ENCODE measurements at places on chromosomes 11 and 22. TPM values are rescaled to one million over a fixed set of nuclear protein-coding genes. Genes with fewer than 3 reads are reported as not detected.

Gene C1QTNF5
- 33.3 TPM for total RNA-seq

DNA sequence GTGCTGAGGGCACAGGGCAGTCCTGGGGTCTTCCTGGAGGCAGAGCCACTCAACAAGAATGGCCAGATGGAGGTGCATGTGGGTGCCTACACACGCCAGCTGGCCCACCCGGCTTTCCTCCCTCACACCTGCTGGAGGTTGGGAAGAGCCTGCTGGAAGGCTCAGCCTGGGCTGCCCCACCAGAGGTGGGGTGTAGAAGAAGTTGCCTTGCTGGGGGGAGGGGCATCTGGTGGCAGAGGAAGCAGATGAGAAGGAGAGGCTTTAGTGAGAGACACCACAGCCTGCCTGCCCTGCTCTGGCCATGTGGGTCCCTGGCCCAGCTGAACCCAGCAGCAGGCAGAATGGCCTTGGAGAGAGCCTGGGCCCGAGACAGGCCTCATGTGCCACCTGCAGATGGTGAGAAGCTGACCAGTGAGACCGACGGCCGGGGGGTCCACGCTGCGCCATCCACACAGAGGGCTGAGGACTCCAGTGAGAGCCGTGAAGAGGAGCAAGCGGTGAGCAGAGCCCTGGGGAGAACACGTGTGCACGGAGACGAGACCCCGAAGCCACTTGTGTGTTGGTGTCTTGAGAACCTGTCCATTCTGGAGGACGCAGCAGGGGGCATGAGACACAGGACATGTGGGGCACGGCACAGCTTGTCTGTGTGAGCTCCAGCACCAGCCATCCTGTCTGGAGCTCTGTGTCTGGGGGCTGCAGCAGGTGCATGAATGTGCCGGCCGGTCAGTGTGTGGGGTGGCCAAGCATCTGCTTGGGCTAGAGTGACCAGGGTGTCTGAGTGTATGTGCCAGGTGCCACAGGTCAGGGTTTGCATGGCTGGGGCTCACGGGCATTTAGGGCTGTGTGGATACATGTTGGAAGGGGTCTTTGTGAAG lies 2.7 kb downstream of the B4GALNT4 start:
- H3K27ac ChIP-seq, result no peak overlapping the region
- no peaks in the 10 kb centered on the region for H3K36me3 ChIP-seq
- H3K4me3 ChIP-seq, result no peak overlapping the region
- peak; percentile 72 for DNase-seq
- H3K27me3 ChIP-seq, result peaks cover 17% of the 10 kb centered on the region

GRCh38 chr22:37431366-37431765 lies 4.1 kb upstream of the ELFN2 start:
- DNase-seq, result no peak
- H3K36me3 ChIP-seq, result no peaks in the 10 kb centered on the region
- no peak overlapping the region for H3K4me3 ChIP-seq
- H3K4me1 ChIP-seq, result peaks cover 15% of the 10 kb centered on the region
- H3K27ac ChIP-seq, result no peak overlapping the region

GRCh38 chr22:39915295-39915726 lies 14.4 kb downstream of the GRAP2 start:
- H3K27me3 ChIP-seq, result peaks cover 15% of the 10 kb centered on the region
- peaks cover 5% of the 10 kb centered on the region for H3K4me1 ChIP-seq
- no peak overlapping the region for H3K4me3 ChIP-seq
- H3K36me3 ChIP-seq, result no peaks in the 10 kb centered on the region

GRCh38 chr11:68010090-68011041 lies at the start of gene ALDH3B1:
TSS of gene ALDH3B1 (plus strand) at chr11:68010327. CDS start at chr11:68015298, 4,971 bp downstream.
- H3K4me3 ChIP-seq, result peak within 1 kb of the TSS; percentile 34
- peak within 1 kb of the TSS; percentile 93 for H3K27ac ChIP-seq
- no peaks in the 10 kb centered on the region for H3K36me3 ChIP-seq
- peak; percentile 79 for DNase-seq
- peaks cover 77% of the 10 kb centered on the region for H3K4me1 ChIP-seq

Gene SCO2
- 3.1 TPM for total RNA-seq

DNA sequence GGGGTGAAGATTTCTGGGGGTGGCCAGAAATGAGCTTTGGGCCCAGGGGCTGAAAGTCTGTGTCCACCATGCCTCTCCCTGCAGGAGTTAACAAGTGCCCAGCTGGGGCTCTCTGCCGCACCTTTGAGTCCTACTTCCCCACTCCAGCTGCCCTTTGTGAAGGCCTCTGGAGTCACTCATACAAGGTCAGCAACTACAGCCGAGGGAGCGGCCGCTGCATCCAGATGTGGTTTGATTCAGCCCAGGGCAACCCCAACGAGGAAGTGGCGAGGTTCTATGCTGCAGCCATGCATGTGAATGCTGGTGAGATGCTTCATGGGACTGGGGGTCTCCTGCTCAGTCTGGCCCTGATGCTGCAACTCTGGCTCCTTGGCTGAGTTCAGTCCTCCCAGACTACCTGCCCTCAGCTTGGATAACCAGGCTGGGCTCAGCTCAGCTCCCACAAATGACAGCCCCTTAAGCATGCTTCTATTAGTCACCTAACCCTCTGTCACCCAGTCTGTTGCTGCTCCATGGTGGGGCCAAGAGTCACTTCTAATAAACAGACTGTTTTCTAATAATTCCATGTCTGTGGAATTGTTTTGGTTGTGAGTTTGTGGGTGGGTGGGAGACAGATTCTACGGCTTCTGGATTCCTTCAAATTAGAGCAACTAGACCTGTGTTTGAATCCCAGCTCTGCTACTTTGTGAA lies 3.0 kb upstream of the INPPL1 start:
- H3K27ac ChIP-seq, result no peak overlapping the region
- H3K4me3 ChIP-seq, result no peak overlapping the region
- H3K36me3 ChIP-seq, result peaks cover 3% of the 10 kb centered on the region

Gene C11orf86
- total RNA-seq, result not detected

Gene SCUBE1
- 5.0 TPM for total RNA-seq

Gene AMOTL1
- 52.0 TPM for total RNA-seq

DNA sequence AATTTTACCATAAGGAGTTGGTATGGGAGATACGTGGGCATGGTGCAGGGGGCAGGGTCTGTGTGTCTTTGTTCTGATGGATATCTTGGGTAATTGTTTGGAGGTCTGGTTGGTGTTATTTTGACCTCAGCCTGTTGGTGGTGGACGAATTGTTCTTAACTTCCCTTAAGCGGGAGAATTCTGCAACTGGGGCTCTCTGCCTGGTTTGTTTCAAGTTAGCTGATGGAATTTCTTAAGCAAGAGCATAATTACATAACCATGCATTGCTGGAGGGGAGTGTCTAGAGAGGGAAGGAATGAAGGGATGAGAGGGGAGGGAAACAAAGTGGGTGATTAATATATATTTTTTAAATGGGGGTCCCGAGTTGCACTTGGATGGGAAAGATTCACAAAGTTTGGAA lies 908.5 kb upstream of the RAG2 start:
- no peak overlapping the region for H3K27ac ChIP-seq
- no peak overlapping the region for H3K4me3 ChIP-seq
- no peaks in the 10 kb centered on the region for H3K4me1 ChIP-seq
- no peak for DNase-seq
- H3K27me3 ChIP-seq, result no peaks in the 10 kb centered on the region
- no peaks in the 10 kb centered on the region for H3K36me3 ChIP-seq

DNA sequence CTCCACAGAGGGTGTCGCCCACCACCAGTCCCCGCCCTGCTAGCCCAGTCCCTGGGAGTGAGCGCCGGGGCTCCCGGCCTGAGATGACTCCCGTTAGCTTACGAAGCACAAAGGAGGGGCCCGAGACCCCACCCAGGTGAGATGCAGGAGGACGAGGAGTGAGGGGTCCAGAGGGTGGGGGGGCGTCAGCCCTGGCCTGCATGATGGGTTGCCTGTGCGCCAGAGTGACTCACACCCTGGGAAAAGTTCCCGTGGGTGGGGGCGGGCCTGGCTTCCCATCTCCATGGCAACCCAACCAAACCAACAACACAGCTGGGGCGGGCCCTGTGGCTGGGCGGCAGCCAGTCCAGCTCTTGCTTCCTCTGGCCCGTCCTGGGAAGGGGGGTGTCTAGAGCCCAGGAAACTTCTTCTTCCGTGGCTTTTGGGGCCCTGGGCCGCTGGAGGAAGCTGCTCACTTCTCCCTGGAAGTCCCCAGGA lies 4.5 kb downstream of the GAS2L1 start:
- H3K4me1 ChIP-seq, result peaks cover 95% of the 10 kb centered on the region
- peak; percentile 88 for DNase-seq
- peaks cover 28% of the 10 kb centered on the region for H3K27me3 ChIP-seq
- H3K36me3 ChIP-seq, result peaks cover 11% of the 10 kb centered on the region

DNA sequence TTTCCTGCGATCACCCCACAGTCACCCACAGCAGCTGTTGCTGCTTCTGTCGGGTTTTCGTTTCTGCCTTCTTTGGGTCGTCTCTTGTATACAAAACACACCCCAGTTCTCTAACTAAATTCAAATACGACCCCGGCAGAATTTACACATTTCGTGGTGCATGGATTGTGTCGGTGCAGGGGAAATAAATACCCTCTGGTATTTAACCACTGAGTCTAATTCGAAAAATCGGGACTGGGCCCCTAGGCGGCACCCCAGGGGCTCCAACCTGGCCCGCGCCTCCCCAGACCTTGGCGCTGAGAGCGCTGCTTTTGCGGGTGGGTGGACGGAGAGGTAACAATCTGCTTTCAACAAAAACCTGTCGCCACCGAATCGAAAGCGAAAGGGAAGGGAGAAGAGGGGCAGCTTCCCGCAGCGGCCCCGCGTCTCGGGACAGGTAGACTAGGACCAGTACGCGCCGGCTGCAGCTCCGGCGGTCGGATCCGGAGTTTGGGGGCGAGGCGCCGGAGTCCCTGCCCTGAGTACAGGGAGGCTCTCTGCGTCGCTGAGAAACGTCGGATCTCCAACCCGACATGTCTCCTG lies 4.4 kb downstream of the ALX4 start:
- peaks cover 6% of the 10 kb centered on the region for H3K4me1 ChIP-seq
- no peak overlapping the region for H3K27ac ChIP-seq
- H3K4me3 ChIP-seq, result peak overlapping the region; percentile 59
- peaks cover 100% of the 10 kb centered on the region for H3K27me3 ChIP-seq
- DNase-seq, result no peak
- no peaks in the 10 kb centered on the region for H3K36me3 ChIP-seq

GRCh38 chr11:113141010-113141409 lies 173.4 kb upstream of the TTC12 start:
- no peaks in the 10 kb centered on the region for H3K36me3 ChIP-seq
- no peak for DNase-seq
- no peaks in the 10 kb centered on the region for H3K4me1 ChIP-seq

DNA sequence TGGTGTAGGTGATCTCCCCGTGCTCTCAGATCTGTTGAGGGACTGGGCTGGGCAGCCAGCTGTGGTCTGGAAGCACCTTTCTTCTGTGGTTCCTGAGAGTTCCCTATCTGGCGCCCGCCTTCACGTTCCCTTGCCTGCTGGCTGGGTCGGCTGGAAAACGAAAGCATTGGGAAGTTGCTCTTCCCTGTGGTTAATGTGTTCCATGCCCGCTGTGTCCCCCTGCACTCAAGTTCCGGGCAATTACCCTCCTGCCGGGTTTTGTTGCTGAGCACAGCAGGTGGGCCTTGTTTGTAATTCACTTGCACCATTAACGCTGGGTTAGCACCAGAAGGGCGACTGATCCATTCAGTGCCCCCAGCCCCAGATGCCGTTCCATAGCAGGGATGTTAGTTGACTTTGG lies 134.1 kb downstream of the GRIK4 start:
- no peaks in the 10 kb centered on the region for H3K36me3 ChIP-seq
- no peak overlapping the region for H3K4me3 ChIP-seq
- no peak overlapping the region for H3K27ac ChIP-seq

GRCh38 chr11:130999086-130999485 lies 82.8 kb upstream of the SNX19 start:
- H3K27me3 ChIP-seq, result no peaks in the 10 kb centered on the region
- H3K4me1 ChIP-seq, result peaks cover 10% of the 10 kb centered on the region
- H3K4me3 ChIP-seq, result no peak overlapping the region
- peak overlapping the region; percentile 5 for H3K27ac ChIP-seq

- H3K36me3 ChIP-seq, result no peaks in the 10 kb centered on the region
- H3K4me1 ChIP-seq, result peaks cover 20% of the 10 kb centered on the region
- H3K27me3 ChIP-seq, result no peaks in the 10 kb centered on the region
- DNase-seq, result no peak
Observed at GRCh38 chr22:19844377-19845053, 10.2 kb downstream of the GNB1L start.

DNA sequence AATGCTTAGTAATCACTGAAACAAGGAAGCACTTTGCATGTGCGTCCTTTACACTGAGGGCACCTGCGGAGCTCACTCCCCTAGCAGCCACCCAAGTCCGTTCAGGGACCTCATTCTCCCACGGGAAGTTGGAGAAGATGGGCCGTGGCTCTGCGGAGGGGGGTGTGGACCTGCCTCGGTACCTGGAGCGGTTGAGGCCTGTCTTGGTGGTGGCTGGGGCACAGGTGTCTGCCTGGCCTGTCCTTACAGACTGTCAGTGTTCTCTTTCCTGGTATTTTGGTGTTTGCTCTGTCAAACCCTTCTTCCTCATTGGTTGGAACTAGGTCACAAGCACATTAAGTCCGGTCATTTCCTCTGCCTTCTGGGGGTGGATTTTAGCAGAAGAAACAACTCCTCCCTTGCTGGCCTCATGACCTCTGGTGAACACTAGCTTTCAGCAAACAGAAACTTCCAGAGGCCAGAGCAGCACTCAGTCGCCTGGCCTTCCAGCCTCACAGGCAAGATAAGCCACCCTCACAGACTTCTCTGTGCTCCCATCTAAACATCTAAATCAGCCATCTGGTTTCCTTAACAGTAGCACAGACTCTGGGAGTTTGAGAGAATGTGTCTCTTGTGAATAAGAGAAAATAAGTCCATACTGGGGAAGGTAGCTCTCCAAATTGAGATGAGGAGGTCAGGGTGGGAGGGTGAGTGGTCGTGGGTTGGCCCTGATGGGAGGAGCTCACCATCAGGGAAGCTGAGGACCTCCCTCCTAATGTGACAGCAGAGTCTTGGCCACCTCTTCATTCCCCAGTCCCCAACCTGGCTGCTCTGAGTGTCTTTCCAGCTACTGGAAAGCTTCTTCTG lies 8.6 kb downstream of the SNAP29 start:
- no peaks in the 10 kb centered on the region for H3K27me3 ChIP-seq
- H3K4me1 ChIP-seq, result peaks cover 53% of the 10 kb centered on the region
- no peak for DNase-seq
- H3K36me3 ChIP-seq, result peaks cover 53% of the 10 kb centered on the region
- H3K4me3 ChIP-seq, result no peak overlapping the region

DNA sequence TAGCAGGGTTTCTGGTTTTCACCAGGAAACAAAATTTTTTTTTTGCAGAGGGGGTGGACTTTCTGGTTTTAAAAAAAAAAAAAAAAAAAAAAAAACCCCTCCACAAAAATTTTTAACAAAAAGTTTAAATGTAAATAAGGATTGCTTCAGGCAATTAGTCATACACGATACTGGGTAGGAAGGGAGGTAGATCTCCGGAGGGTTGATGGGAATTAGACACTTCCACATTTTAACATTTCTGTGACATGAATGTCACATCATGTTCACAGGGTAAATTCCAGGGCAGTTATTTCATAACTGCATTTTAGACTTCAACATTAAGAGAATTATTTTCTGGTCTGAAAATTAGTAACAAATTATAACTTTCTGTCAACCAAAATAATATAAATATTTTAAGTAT lies 15.9 kb downstream of the NUP98 start:
- H3K4me3 ChIP-seq, result no peak overlapping the region
- H3K27me3 ChIP-seq, result no peaks in the 10 kb centered on the region
- no peaks in the 10 kb centered on the region for H3K36me3 ChIP-seq
- H3K4me1 ChIP-seq, result peaks cover 8% of the 10 kb centered on the region
- DNase-seq, result no peak
- no peak overlapping the region for H3K27ac ChIP-seq

- peak; percentile 82 for DNase-seq
- H3K27me3 ChIP-seq, result no peaks in the 10 kb centered on the region
- H3K4me1 ChIP-seq, result peaks cover 5% of the 10 kb centered on the region
- no peaks in the 10 kb centered on the region for H3K36me3 ChIP-seq
- no peak overlapping the region for H3K4me3 ChIP-seq
Observed at GRCh38 chr11:34585735-34586487, 35.0 kb upstream of the EHF start.

GRCh38 chr11:47659276-47659675 lies 16.9 kb upstream of the MTCH2 start:
- no peak overlapping the region for H3K4me3 ChIP-seq
- H3K36me3 ChIP-seq, result no peaks in the 10 kb centered on the region
- H3K27me3 ChIP-seq, result no peaks in the 10 kb centered on the region
- H3K27ac ChIP-seq, result no peak overlapping the region

Gene OR51B5
- total RNA-seq, result 0.29 TPM

Gene SHISAL1
- 0.84 TPM for total RNA-seq
